Glutamatergic neuron (in vitro differentiated cells): ENCODE measurements at places on chromosomes 13 and 19. TPM values are rescaled to one million over a fixed set of nuclear protein-coding genes. Genes with fewer than 3 reads are reported as not detected.

GRCh38 chr13:114119196-114119595 is 13.2 kb downstream of the RASA3 start:
- H3K27me3 ChIP-seq: peaks cover 13% of the 10 kb centered on the region
- peak; percentile 71 for DNase-seq
- H3K36me3 ChIP-seq: no peaks in the 10 kb centered on the region
- peak overlapping the region; percentile 7 for H3K27ac ChIP-seq
- H3K4me3 ChIP-seq: no peak overlapping the region
- peaks cover 40% of the 10 kb centered on the region for H3K4me1 ChIP-seq

- DNase-seq: no peak
- H3K4me3 ChIP-seq: no peak overlapping the region
- no peaks in the 10 kb centered on the region for H3K36me3 ChIP-seq
- H3K27ac ChIP-seq: no peak overlapping the region
Observed at GRCh38 chr13:100388923-100389322, 199.7 kb downstream of the GGACT start.

GRCh38 chr13:76266561-76266960 is 619.6 kb downstream of the KCTD12 start:
- H3K4me1 ChIP-seq: no peaks in the 10 kb centered on the region
- H3K27me3 ChIP-seq: no peaks in the 10 kb centered on the region
- H3K36me3 ChIP-seq: no peaks in the 10 kb centered on the region
- H3K27ac ChIP-seq: no peak overlapping the region
- H3K4me3 ChIP-seq: no peak overlapping the region
- DNase-seq: no peak

DNA sequence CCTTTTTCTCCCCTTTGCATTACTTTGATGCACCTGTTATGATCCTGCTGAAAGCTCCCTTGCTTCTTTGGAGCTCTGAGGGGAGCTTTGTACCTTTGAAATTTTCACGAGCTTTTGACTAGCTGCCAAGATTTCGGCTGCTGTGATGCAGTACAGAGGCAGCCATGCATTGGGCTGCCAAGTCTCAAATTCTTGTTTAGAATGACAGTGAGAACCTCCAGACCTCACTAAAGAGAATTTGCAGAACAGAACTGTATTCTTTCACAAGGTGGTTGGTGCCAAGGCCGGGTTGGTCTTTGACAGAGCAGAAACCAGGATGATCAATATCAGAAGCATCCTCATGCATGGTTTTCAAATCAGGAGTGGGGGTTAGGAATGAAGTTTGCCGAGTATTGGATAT is 414.8 kb downstream of the GPC5 start:
- H3K36me3 ChIP-seq: no peaks in the 10 kb centered on the region
- H3K4me3 ChIP-seq: no peak overlapping the region
- H3K4me1 ChIP-seq: peaks cover 5% of the 10 kb centered on the region
- DNase-seq: no peak

DNA sequence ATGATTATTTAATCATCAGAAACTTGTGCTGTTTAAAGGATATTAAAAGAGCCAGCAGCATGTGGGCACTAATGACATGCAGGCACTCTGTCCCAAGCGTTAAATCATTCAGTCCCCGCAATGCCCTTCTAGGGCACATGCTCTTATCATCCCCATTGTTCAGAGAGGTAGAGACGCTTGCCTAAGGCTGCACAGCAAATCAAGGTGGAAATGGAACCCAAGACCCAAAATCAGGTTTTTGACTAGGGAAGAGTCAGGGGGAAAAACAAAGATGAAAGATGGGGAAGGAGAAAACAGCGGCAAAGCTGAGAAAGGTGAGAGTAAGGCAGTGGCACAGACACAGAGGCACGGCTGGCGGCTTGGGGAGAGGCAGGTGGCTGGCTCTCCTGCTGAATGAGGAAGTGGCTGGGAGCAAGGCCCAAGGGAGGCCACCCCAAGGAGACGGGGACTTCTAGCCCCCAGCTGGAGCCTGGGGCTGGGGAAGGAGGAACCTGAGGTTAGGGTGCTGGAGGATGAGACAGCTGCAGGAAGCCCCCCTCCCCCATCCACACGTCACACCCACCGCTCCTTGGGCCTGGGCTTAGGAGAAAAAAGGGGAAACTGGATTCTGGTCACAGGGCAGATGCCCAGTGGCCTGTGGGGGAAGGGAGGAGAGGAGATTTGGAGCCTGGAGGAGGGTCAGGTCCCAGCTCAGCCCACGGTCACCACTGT is 1.0 kb upstream of the TYROBP start:
- no peaks in the 10 kb centered on the region for H3K4me1 ChIP-seq
- H3K4me3 ChIP-seq: no peak overlapping the region
- no peaks in the 10 kb centered on the region for H3K36me3 ChIP-seq
- peaks cover 2% of the 10 kb centered on the region for H3K27me3 ChIP-seq

DNA sequence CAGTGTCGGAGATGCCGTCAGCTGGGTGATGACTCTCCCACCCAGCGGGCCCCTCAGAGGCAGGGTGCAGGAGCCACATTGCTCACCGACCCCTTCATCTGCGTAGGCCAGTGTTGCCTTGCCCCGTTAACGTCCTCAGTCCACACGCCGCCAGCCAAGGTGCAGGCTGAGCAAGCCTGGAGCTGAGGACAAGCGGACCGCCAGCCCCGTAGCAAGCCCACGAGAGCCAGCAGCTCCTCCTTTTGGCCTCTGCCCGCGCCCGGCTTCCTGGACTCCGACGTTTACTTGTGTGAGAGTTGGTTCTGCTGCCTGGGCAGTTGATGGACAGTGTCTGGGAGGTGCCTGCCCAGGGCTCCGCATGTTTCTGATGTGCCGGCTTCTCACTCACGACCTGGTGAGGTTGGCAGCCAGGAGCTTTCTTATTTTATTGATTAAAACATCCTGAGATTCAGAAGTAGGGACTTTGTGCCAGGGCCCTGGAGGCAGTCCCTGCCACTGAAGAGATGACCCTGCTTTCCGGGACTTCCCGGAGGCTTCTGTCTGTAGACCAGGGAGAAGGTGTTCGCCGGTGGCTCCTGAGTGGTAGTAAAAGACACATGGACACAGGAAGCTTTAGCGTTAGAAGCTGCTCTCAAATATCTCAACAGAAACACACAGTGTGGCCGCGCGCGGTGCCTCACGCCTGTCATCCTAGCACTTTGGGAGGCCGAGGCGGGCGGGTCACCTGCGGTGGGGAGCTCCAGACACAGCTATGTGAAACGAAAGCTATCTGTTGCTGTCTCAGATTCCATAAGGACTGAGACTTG is 5.8 kb downstream of the DAZAP1 start:
- H3K27ac ChIP-seq: no peak overlapping the region
- no peak overlapping the region for H3K4me3 ChIP-seq
- peaks cover 8% of the 10 kb centered on the region for H3K27me3 ChIP-seq
- no peaks in the 10 kb centered on the region for H3K36me3 ChIP-seq
- peaks cover 51% of the 10 kb centered on the region for H3K4me1 ChIP-seq
- no peak for DNase-seq

DNA sequence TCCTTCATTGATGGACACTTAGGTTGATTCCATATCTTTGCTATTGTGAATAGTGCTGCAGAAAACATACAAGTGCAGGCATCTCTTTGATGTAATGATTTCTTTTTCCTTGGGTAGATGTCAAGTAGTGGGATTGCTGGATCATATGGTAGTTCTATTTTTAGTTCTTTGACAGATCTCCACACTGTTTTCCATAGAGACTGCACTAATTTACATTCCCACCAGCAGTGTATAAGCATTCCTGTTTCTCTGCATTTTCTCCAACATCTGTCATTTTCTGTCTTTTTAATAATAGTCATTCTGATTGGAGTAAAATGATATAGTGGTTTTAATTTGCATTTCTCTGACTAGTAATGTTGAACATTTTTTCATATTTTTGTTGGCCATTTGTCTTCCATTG is 116.7 kb downstream of the LMO7 start:
- H3K4me1 ChIP-seq: peaks cover 7% of the 10 kb centered on the region
- H3K36me3 ChIP-seq: peaks cover 5% of the 10 kb centered on the region
- H3K27ac ChIP-seq: no peak overlapping the region
- H3K4me3 ChIP-seq: no peak overlapping the region
- H3K27me3 ChIP-seq: no peaks in the 10 kb centered on the region

DNA sequence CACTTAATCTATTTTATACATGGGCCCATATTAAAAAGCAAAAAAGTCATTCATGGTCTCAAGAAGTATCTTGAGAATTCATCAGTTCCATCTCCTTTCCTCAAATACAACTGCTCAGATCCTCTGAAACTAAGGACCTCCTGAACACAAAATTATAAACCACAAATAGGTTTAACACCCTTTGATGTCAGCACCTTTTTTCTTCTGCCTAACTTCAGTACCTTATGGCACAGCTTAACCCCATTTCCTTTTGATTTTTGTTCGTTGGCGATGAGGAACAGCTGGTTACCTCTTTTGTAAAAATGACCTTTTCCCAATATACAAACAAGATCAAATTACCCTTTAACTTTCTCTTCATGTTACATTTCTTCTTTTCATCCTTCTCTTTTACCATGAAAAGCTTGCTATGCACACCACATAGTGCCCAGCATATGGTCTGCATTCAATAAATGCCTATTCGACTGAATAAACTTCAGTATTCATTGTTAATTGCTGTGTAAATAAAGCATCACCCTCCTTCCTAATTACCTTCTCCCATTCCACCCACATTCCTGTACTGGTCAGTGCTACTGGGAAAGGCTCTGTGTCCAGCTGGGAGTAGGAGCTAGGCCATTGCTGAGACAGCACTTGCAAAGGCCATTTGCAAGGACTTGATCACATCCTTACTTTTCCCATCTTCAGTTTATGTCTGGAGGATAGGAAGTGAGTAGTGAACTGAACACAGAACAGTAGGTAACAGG is 317.9 kb downstream of the SHISA2 start:
- no peak for DNase-seq
- peaks cover 1% of the 10 kb centered on the region for H3K27me3 ChIP-seq
- no peak overlapping the region for H3K4me3 ChIP-seq
- no peaks in the 10 kb centered on the region for H3K36me3 ChIP-seq

DNA sequence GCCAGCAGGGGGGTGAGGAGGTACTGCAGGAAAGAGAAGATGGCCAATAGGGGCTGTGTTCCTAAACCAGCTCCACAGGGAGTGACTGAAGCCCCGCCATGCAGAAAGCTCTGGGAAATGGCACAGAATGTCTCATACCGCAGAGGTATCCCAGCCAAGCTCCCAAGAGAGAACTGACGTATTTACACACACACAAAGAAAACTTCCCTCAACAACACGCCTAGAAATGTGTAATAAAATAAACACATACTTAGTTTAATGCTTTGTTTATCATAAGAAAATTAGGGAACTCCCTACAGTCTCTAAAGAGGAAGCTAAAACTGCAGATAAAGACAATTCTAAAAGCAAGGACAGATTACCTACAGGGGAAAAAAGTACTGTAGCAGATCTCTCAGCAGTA is 40.0 kb downstream of the ESD start:
- DNase-seq: no peak
- no peaks in the 10 kb centered on the region for H3K36me3 ChIP-seq

Gene NTN5
- 1.8 TPM for total RNA-seq

Gene FCER2
- not detected for total RNA-seq

Gene VPS36
- total RNA-seq: 29.2 TPM

Gene APC2
- total RNA-seq: 371 TPM
